T-helper 22 cell (primary cell): ENCODE measurements at places on chromosomes 3 and 15.

GRCh38 chr3:101204246-101204645 lies 116.1 kb downstream of the IMPG2 start:
- DNase-seq = no peak

GRCh38 chr3:69787436-69788168 lies 48.3 kb downstream of the MITF start:
- no peak for DNase-seq

DNA sequence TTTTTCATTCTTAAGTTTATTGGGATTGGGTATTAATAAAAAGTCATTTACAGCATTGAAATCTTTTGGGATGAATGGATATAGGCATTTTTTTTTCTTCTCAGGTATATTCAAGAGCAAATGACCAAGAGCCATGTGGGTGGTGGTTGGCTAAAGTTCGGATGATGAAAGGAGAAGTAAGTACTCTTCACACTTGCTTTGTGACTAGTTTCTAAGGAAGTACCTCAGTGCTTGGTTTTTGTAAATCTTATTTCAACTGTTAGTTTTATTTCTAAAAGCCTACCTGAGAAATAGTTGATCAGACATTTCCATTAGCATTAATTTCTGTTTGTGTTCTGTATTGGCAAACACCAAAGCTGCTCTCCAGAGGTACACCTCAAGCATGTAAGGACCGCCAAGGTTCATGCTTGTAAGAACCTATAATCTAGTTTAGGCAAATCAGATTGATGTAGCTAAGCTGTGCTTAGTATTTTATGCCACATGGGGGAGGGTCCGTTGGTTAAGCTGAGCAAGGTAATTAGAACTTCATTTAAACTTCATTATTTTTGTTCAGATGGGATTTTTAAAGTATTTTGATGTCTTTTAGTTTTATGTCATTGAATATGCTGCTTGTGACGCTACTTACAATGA lies 35.4 kb downstream of the FXR1 start:
- no peak for DNase-seq

DNA sequence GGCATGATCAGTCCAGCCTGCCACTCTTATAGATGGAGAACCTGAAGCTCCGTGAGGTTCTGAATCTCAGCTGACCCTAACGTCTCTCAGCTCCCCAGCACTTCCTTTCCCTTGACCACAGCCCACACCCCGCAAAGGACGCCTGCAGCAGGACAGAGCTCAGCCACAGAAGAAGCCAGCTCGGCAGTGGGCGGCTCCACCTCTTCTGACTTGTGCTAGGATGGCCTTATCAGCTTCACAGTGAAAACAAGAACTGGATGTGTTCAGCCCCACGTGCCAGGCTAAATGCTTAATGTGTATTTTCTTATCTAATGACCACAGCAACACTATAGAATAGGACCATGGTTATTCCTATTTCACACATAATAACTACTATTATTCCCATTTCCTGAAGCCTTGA lies 127.6 kb downstream of the ARNT2 start:
- no peak for DNase-seq

DNA sequence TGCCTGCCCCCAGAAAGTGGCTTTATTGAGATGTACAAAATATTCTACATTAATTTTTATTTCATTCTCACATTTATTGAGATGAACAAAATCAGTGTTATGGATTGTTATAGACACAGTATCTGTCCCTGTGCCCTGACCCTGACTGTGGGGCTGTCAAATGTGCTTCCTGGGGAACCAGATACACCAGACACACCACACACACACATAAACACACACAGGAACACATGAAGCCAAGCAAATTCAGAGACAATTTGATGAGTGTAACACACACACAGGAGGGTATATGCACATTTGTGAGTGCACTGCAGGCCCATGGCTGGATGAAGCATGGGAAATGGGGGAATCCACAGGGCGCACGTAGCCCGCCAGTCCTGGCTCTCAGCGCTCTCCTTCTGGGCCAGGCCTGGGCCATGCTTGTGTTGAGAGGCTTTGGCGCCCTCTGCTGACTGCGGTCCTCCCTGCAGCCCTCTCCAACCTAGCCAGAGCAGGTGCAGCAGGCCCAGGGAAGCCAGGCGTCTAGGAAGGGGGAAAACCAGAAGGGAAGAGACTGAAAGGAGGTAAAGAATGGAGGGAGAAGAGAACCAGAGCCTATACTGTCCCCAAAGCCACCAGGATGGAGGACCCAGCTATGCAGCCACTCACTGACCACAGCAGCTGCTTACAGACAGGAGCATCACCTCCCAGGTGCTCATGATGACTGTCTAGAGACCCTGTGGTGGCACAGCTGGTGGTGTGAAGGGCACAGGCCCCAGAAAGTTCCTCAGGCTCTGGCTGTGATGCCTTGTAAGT lies 18.0 kb upstream of the LOXL1 start:
- DNase-seq = peak; percentile 48

DNA sequence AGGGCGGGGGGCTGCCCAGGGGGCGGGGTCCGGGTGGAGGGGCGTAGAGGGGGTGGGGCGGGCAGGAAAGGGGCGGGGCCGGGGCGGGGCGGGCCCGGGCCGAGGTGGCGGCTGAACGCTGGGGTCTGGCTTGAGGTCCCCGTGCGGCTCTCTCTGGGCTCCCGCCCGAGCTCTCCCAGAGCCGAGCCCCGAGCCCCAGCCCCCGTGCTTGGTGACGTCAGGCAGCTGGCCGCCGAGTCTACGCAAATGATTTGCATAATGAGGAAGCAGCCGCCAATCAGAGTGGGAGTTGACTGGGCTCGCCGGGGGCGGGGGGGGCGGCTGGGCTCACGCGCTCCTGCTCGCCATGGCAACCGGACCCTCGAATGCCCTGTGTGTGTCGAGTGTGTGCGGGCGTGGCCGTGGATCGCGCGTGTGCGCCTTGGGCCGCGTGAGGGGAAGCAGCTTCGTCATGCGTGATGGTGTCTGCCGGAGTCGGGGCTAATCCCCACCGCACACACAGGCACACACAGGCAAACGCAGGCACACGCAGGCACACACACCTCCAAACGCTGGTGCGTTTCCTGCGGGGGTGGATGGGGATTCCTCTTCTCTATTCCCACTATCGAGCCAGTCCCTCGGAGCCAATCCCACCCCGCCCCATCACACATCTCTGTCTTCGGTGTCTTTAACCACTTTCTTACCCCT lies at the start of gene CELF6:
Gene CELF6 (minus strand): TSS at position 173 of the 687 bp plus-strand sequence. CDS start 283 bp downstream, outside the sequence.
- peak; percentile 81 for DNase-seq

GRCh38 chr3:12196684-12197083 lies 38.0 kb upstream of the TIMP4 start:
- no peak for DNase-seq

DNA sequence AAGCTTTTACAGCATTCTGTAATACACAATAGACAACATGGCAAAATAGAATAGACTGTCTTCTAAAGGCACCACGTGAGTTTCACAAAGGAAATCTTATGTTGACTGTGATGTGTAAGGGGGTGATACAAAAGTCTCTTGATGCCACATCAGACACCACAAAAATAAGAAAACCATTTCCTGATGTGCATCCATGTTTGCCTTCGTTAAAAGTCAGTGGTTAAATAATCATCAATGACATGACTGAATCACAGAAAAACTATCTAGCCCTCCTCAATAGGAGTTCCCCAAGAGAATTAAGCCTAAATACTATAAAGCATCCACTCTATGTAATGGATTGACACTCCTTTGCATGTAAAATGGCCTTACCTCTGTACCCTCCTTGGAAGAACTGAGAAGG lies 198.6 kb upstream of the SLC2A2 start:
- no peak for DNase-seq

- DNase-seq = no peak
Observed at GRCh38 chr3:127035677-127036076, 52.8 kb downstream of the PLXNA1 start.

GRCh38 chr3:54527521-54527920 lies 400.3 kb downstream of the LRTM1 start:
- no peak for DNase-seq

- DNase-seq = no peak
Observed at GRCh38 chr15:78243491-78243941, 9.2 kb upstream of the ACSBG1 start.

- DNase-seq = no peak
Observed at GRCh38 chr15:90836296-90836871, 32.0 kb upstream of the FURIN start.
